ENCODE measurements at places on chromosomes 11 and 22.

- DNase-seq, result no peak
Measured at GRCh38 chr11:132650969-132651720, 881.2 kb downstream of the OPCML start.

GRCh38 chr11:44248109-44248508 is 61.8 kb downstream of the ALX4 start:
- no peak for DNase-seq

DNA sequence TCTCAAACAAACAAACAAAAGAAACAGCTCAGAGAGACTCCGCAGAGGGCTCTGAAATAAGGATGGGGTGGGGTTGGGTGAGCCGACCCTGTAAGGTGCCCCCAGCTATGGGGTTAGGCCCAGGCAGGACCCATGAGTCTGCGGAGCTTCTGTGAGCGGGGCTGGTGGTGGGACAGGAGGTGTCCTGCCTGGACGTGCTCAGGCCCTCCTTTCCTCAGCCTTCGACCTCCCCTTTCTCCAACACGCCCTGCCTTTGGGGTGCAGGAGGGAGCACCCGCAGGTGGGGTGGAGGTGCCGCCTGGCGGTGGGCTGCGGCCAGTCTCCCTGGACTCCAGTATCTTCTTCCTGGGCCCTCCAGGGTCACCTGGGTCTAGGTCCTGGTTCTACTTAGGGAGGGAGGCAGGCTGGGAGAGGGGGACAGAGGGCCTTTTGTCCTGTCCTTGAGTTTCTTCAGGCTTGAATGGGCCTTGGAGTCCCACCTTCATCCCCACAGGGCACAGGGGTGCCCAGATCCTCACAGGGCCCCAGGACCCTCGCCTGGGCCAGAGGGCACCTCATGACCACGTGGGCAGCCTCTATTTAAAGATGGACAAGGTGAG is 12.3 kb downstream of the PRR33 start:
- no peak for DNase-seq

DNA sequence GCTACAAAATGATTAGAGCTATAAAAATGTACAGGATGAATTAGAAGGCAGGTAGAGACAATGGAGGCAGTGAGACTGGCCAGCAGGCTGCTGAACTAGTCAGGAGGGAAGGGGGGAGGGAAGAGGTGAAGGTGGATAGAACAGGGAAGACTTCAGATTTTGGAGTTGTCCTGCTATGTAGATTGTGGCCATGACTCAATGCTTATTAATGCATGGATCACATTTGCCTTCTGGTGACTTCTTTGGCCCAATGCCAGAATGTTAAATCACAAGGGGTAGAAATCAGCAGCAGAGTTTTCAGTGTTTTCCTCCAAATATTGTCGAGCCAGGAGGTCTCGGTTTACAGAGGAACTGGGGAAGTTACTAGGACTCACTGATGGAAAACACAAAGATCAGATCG is 346.6 kb downstream of the AASDHPPT start:
- DNase-seq, result no peak

DNA sequence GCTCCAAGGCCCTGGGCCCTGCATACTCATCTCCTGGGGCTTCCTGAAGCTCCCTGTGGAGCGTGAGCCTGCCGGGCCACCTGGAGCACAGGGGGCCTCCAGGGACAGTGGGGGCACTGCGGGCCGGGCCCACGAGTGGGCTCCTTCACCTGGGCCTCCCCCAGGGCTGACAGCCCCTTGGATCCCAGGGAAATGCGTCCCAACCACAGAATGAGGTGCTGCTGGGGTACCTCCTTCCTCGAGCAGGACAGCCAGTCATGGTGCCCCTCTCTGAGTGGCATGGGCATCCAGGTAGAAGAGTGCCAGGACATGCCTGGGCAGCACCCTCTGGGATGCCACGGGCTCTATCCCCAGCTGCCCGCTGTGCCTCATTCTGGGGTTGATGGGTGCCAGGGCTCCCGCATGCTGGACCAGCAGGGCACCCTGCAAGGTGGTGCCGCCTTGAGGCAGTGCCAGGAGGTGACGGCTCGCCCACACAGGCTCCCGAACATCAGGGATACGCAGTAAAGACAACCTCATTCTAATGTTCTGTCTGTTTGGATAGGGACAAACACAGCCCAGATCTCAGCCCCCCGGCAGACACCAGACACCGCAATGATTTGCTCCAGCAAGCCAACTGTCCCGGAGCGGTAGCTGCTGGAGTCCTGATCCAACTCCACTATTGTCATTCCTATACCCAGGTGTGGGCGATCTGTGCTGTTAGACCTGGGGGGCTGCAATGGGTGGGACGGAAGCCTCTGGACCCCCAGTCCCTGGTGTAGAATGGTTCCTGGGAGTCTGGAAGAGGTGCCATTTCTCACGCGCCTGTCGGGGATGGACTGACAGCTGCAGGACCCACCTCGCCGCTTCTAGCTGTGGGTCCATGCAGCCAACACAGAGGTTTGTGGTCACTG is 25.8 kb downstream of the KRTAP5-5 start:
- no peak for DNase-seq

GRCh38 chr11:131240421-131240820 is 130.0 kb upstream of the NTM start:
- DNase-seq, result no peak

GRCh38 chr22:19811811-19812771 is 42.6 kb downstream of the GNB1L start:
- no peak for DNase-seq

DNA sequence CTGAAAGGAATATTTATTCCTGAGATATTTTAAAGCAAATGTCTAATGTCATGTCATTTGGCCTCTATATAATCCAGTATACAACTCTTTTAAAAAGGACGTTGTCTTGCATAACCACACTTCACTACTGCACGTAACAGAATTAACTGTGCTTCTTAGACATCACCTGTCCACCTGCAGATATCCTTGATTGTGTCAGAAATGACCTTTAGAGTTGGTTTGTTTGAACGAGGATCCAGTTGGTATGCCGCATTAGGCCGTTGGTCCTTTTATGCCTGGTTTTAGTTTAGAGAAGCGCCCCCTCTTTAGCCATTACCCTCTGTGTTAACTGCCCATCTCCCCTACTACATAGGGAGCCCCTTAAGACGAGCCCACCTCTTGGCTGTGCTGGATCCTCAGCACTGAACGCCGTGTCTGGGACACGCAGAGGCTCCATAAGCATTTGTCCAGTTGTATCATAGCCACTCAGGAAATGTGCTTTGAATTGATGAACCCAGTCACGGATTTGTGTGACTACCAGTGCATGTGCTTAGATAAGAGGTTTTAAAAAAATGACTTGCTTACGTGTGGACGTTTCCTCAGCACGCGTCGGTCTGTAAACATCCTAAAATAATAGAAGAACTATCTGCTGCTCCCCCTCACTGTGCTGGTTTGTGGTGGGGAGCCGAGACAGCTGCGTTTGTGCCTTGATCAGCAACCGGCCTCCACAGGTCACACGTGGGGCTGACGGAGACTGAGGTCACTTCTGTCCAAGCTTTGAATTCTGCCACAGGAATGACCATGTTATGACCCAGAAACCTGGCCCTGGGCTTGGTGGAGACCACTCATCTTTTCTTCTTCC is 4.0 kb downstream of the MICAL2 start:
- no peak for DNase-seq

DNA sequence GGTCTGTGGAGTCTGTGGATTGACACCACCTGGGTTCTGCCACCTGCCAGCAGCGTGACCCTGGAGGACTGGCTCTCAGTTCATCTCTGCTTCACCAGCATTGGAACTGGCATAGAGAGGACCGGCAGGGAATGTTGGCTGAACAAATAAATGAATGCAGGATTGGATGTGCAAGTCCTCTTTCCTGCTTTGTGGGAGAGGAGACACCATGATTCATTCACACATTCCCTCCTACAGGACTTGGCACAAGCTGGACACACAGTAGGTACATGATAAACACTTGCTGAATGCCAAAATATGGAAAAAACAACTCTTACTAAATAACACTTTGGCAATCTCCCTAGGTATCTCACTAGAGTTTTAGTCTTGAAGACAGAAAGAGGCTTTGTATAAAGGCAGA is 116.6 kb upstream of the NARS2 start:
- no peak for DNase-seq

GRCh38 chr22:29635734-29636357 is 32.4 kb downstream of the NF2 start:
- DNase-seq, result peak; percentile 5

- DNase-seq, result no peak
Measured at GRCh38 chr22:48037618-48038017, 1275.2 kb downstream of the TBC1D22A start.

GRCh38 chr11:122116591-122116990 is 576 bp upstream of the BLID start:
- DNase-seq, result no peak

GRCh38 chr11:69238573-69239351 is 55.2 kb upstream of the MYEOV start:
- DNase-seq, result no peak

DNA sequence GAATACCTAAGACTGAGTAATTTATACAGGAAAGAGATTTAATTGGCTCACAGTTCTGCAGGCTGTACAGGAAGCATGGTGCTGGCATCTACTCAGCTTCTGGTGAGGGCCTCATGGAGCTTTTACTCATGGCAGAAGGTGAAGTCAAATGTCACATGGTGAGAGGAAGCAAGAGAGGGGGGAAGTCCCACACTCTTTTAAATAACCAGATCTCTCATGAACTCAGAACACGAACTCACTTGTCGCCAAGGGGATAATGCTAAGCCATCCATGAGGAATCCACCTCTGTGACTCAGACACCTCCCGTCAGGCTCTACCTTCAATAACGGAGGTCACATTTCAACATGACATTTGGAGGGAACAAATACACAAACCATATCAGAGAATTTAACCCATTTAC is 42.2 kb downstream of the BIRC2 start:
- no peak for DNase-seq

DNA sequence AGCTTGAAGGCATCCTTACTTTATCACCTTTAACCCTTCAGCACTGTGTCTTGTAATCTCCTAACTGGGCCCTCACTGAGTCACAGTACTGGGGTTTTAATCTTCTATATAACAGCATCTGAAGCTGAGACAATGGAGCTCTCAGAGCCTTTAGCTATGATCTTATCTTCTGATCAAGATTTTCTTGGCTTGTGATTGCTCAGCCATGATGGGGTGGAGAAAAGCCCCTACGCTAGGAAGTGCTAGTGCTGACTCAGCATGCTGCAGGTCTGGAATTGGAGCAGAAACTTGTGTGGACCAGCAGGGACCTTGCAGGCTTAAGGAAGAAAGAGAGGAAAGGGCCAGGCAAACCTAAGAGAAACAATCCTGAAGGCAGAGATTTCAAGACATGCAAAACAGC is 71.7 kb upstream of the EED start:
- no peak for DNase-seq

DNA sequence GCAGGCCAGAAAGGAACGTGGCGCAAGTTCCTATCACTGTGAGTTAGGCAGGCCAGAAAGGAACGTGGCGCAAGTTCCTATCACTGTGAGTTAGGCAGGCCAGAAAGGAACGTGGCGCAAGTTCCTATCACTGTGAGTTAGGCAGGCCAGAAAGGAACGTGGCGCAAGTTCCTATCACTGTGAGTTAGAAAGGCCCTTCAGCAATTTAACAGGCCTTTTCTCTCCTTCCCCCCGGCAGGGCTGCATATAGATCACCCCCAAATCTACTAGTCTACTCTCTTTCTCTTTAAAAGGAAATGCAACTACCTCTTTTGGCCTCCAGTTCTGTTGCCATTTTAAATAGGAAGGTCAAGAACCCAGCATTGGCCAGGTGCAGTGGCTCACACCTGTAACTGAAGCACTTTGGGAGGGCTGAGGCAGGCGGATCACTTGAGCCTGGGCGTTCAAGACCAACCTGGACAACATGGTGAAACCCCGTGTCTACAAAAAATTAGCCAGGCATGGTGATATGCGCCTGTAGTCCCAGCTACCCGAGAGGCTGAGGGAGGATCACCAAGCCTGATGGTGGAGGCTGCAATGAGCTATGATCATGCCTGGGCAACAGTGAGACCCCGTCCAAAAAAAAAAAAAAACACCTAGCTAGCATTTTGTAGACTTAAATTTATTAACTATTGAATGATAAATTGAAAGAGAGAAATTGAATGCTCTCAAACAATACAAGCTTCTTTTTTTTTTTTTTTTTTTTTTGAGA is 14.9 kb downstream of the FAM118B start:
- no peak for DNase-seq

- no peak for DNase-seq
Measured at GRCh38 chr11:118838905-118839553, 44.7 kb upstream of the CXCR5 start.

DNA sequence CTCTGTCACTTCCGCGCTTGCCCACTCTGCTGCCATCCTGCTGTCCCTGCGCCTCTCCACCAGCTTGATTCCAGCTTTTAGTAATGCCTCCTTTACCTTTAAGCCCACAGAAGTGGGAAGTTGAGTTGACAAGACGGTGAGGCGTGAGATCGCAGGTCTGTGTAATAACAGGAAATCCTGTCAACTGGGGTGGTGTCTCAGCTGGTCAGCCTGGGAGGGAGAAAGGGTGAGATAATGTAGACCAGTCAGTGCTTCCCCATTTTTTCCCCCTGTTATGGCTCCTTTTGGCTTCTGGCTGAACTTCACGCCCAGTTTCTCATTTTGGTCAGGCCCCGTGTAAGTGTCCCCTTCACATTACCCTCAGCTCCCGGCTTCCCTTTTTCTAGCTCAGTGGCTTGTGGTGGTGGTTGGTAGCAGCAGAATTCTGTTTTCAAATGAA is 98.9 kb downstream of the TRAF6 start:
- peak; percentile 16 for DNase-seq

- DNase-seq, result no peak
Measured at GRCh38 chr11:62806611-62807121, 1.4 kb upstream of the NXF1 start.

DNA sequence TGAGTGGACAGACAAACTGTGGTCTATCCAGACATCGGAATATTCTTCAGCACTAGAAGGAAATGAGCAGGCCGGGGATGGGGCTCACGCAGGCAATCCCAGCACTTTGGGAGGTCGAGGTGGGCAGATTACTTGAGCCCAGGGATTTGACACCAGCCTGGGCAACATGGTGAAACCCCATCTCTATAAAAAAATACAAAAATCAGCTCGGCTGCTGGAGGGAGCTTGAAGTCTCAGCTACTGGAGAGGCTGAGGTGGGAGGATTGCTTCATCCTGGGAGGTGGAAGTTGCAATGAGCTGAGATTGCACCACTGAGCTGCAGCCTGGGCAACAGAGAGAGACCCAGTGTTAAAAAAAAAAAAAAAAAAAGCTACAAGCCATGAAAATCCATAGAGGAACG is 8.0 kb upstream of the CTSD start:
- no peak for DNase-seq

GRCh38 chr11:34864424-34864823 is 51.8 kb downstream of the APIP start:
- no peak for DNase-seq

All from memory B cell (primary cell).